Melanocyte of skin (primary cell): ENCODE measurements at places on chromosomes 4 and X. TPM values are rescaled to one million over a fixed set of nuclear protein-coding genes. Genes with fewer than 3 reads are reported as not detected.

Gene GPRIN3
- total RNA-seq, result 6.5 TPM in 2 replicates

Gene GAB1
- total RNA-seq, result 24.1 and 28.4 TPM in 2 replicates

Gene TMPRSS11B
- total RNA-seq, result not detected in 2 replicates

Gene SPANXA2
- total RNA-seq, result not detected in 2 replicates

Gene SYN1
- 0.36 TPM in 1 of 2 replicates, not detected in the other for total RNA-seq

Gene ZNF157
- under 0.01 TPM in 2 replicates for total RNA-seq

Gene METAP1
- 27.5 and 48.3 TPM in 2 replicates for total RNA-seq

Gene LGI2
- total RNA-seq, result under 0.01 TPM in 1 of 2 replicates, not detected in the other

Gene ARR3
- total RNA-seq, result not detected in 2 replicates

Gene RPS3A
- total RNA-seq, result 1,147 and 1,585 TPM in 2 replicates

Gene SPANXN3
- total RNA-seq, result not detected in 2 replicates

Gene PLS3
- 152 and 188 TPM in 2 replicates for total RNA-seq

Gene GDI1
- total RNA-seq, result 103 and 105 TPM in 2 replicates

Gene LUZP4
- not detected in 2 replicates for total RNA-seq

Gene SUPT20HL2
- not detected in 2 replicates for total RNA-seq

Gene CPE
- 1.3 TPM in 1 of 2 replicates, not detected in the other for total RNA-seq

Gene ERCC6L
- total RNA-seq, result 2.5 and 2.8 TPM in 2 replicates

Gene ARAP2
- total RNA-seq, result 20.6 and 27.6 TPM in 2 replicates

Gene ENPP6
- under 0.01 TPM in 1 of 2 replicates, not detected in the other for total RNA-seq

Gene KLKB1
- total RNA-seq, result 0.34 and 0.73 TPM in 2 replicates

Gene VSIG4
- not detected in 2 replicates for total RNA-seq

Gene RAB39B
- total RNA-seq, result 0.33 TPM in 1 of 2 replicates, not detected in the other

Gene TASL
- total RNA-seq, result not detected in 2 replicates

Gene GALNT7
- total RNA-seq, result 19.3 and 21.0 TPM in 2 replicates

Gene ITM2A
- 140 and 289 TPM in 2 replicates for total RNA-seq

Gene PDLIM3
- total RNA-seq, result 5.5 and 56.1 TPM in 2 replicates

Gene GPRASP3
- 2.2 and 2.8 TPM in 2 replicates for total RNA-seq

Gene PALLD
- 2.8 and 3.3 TPM in 2 replicates for total RNA-seq

Gene GAGE13
- total RNA-seq, result not detected in 2 replicates

Gene SULT1E1
- under 0.01 TPM in 1 of 2 replicates, not detected in the other for total RNA-seq

Gene AIMP1
- 16.2 and 24.0 TPM in 2 replicates for total RNA-seq

Gene TMPRSS11D
- not detected in 2 replicates for total RNA-seq

Gene CWH43
- not detected in 2 replicates for total RNA-seq

Gene MCF2
- 7.7 and 14.2 TPM in 2 replicates for total RNA-seq

Gene CITED1
- 4.3 and 5.3 TPM in 2 replicates for total RNA-seq

Gene SH2D1A
- total RNA-seq, result not detected in 2 replicates

Gene PNMA6F
- not detected in 2 replicates for total RNA-seq

Gene CT45A3
- total RNA-seq, result not detected in 2 replicates

Gene CFAP47
- not detected in 2 replicates for total RNA-seq

Gene C4orf54
- total RNA-seq, result 1.4 and 1.5 TPM in 2 replicates

Gene EIF2S3
- total RNA-seq, result 164 and 414 TPM in 2 replicates

Gene MYOZ2
- not detected in 2 replicates for total RNA-seq

Gene TMPRSS11E
- not detected in 2 replicates for total RNA-seq

Gene NLGN4X
- total RNA-seq, result 7.6 and 10.3 TPM in 2 replicates

Gene ZMAT1
- total RNA-seq, result under 0.01 and 0.46 TPM in 2 replicates

Gene MAGED4
- total RNA-seq, result 1.4 and 15.3 TPM in 2 replicates

Gene TRIM75
- not detected in 2 replicates for total RNA-seq

Gene TMEM271
- total RNA-seq, result not detected in 2 replicates

Gene DRD5
- not detected in 2 replicates for total RNA-seq

Gene FSTL5
- under 0.01 and 0.93 TPM in 2 replicates for total RNA-seq

Gene MTTP
- total RNA-seq, result 0.36 and 1.4 TPM in 2 replicates
